ENCODE measurements at places on chromosomes 3 and 15. TPM values are rescaled to one million over a fixed set of nuclear protein-coding genes. Genes with fewer than 3 reads are reported as not detected.

- no peak for DNase-seq
- no peaks in the 10 kb centered on the region for H3K36me3 ChIP-seq
- no peak overlapping the region for H3K27ac ChIP-seq
- H3K27me3 ChIP-seq: no peaks in the 10 kb centered on the region
- peaks cover 20% of the 10 kb centered on the region for H3K4me1 ChIP-seq
- H3K4me3 ChIP-seq: no peak overlapping the region
Observed at GRCh38 chr3:78855190-78855589, 912.6 kb downstream of the ROBO1 start.

DNA sequence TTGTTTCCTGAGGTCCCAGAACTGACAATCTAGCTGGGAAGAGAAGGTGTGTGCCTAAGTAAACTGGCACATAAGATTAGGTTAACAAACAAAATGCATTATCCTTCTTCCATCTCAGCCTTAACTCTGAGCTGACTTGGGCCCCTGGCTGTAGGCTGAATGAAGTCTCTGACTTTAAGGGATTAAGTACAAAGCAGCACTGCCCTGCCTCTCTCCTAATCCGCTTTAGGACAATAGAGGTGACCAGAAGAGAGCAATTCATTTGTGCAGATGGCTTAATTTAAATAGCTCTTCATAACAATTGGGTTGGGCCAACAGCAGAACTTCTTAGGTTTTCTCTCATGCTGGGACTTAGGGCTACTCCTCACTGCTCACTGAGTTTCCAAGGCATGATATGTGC lies 181.6 kb upstream of the SOX14 start:
- H3K27ac ChIP-seq: no peak overlapping the region
- no peak overlapping the region for H3K4me3 ChIP-seq
- peaks cover 3% of the 10 kb centered on the region for H3K4me1 ChIP-seq
- H3K27me3 ChIP-seq: peaks cover 1% of the 10 kb centered on the region

The ERC2 gene
- 48.3 TPM for total RNA-seq

The EEFSEC gene
- 8.3 TPM for total RNA-seq

Measured in glutamatergic neuron (in vitro differentiated cells).